Effector CD4-positive, alpha-beta T cell (primary cell): ENCODE measurements at places on chromosomes 3 and 15.

DNA sequence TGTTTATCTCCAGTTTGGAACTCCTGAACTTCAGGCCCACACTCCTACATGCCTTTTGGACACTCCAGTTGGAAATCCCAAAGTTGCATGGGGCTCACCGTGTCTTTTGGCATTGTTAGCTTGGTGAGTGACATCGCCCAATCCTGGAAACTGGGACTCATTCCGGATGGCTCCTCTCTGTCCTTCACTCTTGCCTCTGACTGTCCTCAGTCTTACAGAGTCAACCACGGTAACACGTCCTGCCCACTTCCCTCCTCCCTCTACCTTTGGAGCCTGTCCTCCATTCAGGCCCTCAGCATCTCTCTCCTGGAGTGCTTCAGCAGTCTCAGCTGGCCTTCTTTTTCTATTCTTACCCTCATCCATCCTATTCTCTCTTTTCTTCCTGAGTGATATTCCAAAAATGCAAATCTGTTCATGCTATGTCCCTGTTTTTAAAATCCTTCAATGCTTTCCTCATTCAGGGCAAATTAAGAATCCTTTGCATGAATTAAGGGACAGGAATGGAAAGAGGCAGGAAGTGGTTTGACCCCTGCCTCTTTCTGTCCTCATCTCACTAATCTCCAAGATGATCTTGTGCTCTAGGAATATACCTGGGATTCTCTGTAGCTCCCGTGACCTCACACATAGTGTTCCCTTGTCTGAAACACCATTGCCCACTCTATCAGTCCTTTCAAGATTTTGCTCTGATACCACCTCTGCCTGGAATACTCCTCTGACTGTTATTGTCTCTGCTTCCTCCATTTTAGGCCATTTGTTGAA, 42.5 kb downstream of the LPP start:
- DNase-seq: no peak

GRCh38 chr3:118782755-118783202, 251.9 kb downstream of the IGSF11 start:
- DNase-seq: no peak

- no peak for DNase-seq
These were observed 765.4 kb upstream of the NR2F2 start for GRCh38 chr15:95565016-95565600.

GRCh38 chr3:149494759-149495580, 20.5 kb downstream of the TM4SF4 start:
- DNase-seq: no peak

- DNase-seq: no peak
These were observed 3.2 kb downstream of the SEMA7A start for GRCh38 chr15:74430510-74430951.

DNA sequence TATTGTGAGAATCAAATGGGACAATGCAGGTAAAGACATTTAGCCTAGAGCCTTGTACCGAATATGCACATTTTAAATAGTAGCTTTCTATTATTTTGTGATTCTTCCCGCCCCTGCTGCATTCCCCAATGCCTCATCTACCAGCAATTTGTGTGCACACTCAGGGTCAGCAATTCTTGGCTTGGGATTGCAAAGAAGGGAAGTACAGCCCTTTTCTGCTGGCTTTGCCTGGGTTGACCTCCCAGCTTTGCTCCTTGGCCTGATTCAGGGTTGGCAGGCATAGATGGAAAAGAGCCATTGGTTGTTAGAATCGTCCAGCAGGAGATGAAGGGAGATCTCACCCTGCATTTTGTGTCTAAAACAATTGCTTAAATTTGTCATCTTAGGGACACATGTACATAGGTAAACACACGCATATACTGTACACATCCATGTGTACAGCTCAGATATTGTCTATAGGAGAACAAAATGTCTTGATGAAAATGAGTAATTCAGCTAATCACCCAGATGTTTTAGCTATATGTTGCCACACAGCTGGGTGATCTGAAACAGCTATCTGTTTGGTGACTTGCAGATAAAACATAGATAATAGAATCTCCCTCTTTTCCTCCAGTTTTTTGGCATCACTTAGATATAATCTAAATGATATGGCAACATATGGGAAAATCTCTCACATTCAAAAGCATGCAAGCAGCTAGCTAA, 340.9 kb upstream of the TBL1XR1 start:
- no peak for DNase-seq

DNA sequence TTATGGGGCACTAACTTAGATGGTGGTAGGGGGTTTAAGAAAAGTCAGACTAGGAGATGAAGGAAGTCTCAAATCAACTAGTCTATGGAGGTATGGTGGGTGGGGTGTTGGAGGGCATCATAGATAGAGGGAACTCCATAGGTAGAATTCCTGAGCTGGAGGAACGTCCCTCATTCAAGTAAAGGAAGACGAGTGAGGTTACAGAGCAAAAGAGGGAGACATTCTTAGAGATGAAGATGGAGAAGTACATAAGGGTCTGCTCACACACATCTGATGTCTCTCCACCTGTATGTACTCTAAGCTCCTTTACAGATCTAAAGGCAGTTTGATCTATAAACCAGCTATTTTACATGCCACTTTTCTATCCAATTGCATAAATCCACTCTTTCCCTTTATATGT, 1.4 kb downstream of the PLSCR1 start:
- DNase-seq: no peak

DNA sequence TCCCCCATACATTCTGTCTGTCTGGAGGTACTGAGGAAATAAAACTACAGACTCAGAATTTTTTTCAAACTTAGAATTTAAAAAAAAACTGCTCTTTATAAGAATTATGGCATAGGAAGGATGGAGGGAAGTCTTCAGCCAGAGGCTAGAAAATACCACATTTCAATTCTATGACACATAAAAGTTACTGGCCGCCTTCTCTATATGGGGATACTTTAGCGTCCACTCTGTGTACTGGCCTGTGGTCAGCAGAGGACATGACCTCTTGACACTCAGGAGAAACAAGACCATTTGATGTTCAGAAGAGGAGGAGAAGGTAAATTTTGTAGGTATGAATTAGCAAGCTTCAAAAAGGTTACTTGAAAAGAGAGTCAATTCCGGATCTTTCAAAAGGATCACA, 417.4 kb downstream of the MFSD1 start:
- DNase-seq: no peak

DNA sequence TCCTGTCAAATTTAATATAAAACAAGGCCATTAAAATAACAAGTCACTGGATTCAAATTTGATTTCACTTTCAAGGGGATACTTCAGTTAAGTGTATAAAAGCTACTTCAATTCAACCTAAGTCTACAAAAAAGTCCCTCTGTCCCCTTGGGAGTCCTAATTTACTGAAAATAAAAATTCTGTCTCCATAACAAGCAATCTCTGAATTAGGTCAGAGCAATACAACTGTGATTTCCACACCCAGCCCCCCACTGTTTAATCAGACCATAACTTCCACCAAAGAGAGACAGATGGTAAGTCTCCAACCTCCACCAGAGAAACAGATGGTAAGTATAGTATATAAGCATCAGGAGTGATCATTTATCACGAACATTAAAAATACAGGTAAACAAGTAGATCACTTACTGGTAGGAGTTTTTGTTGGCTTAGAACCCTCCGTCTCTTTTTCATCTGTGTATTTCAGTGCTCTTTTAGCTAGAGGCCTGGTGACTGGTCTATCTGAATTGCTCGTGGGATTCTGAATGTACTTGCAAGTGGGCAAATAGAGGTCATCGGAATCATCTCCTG, 12.1 kb downstream of the SGO1 start:
- DNase-seq: no peak

- DNase-seq: no peak
These were observed 471.2 kb upstream of the TGFBR2 start for GRCh38 chr3:30135190-30135589.

DNA sequence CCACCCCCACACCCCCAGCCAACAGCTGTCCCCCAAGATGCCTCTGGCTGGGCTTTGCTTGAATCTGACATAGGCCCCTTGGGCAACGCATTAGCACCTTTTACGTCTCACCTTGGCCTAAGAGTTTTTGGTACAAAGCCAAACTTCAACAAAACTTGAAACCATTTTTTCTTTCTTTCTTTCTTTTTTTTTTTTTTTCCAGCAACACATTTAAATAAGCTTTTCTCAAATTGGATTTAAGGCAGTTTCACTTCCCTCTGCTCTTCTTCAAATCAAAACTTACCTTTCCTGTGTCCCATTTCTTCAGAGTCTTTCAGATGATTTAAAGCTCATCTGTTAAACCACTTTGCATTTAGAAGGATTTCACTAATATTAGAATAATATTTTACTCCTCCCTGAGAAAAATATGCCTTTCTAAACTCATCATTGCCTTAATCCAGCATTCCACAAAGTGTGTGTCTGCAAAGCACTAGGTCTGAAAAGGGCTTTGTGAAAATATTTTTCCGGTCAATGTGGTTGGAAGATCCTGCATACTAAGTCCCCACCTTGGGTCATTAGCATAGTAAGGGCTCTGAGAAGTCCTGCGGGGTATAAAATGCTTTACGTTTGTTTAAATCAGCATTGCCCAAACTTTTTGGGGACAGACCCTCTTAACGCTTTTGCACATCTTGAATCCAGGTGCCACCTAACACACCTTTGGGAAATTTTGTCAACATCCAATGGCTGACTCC, 217.0 kb downstream of the TLE3 start:
- DNase-seq: no peak

- no peak for DNase-seq
These were observed 154.1 kb upstream of the CRBN start for GRCh38 chr3:3333571-3333970.

DNA sequence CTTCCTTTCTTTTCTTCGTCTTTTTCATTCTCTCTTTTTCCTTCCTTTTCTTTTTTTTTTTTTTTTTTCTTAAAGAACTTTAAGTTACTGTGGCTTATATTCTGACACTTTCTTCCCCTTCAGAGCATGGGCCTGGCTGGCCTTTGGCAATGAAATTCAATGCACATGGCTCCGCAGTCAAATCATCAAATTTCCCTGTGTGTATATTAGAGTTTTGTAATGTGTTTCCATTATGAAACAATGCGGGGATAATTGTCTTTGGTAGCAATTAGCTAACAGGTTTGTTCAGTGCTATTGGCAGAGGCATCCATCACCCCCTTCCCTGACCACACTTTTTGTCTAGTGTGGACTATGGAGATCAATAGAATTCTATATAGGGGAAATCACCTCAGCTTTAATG, 80.5 kb downstream of the CDIN1 start:
- DNase-seq: no peak
